Activated naive CD4-positive, alpha-beta T cell treated with anti-CD3 and anti-CD28 coated beads for 36 hours (primary cell): ENCODE measurements at places on chromosomes 2 and 18. TPM values are rescaled to one million over a fixed set of nuclear protein-coding genes. Genes with fewer than 3 reads are reported as not detected.

GRCh38 chr2:2701813-2702212 lies 370.7 kb upstream of the MYT1L start:
- no peak for DNase-seq

DNA sequence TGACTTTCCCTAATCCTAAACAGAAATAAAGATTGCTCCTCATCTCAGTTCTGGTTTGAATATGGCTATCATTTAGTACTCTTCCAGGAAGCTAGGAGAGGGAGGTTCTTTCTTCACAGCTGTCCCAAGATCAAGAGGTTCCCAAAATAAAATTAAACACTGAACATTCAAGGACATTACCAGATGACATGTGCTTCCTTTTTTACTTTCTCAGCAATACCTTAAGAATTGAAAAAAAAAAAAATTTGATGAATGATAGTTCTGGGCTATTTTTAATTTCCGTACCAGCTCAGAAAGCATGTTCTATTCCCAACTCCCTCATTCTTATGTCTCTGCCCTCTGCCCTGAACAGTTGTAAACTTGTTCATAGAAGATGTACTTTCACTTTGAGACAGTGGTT lies 61.7 kb upstream of the MYL1 start:
- DNase-seq, result no peak

DNA sequence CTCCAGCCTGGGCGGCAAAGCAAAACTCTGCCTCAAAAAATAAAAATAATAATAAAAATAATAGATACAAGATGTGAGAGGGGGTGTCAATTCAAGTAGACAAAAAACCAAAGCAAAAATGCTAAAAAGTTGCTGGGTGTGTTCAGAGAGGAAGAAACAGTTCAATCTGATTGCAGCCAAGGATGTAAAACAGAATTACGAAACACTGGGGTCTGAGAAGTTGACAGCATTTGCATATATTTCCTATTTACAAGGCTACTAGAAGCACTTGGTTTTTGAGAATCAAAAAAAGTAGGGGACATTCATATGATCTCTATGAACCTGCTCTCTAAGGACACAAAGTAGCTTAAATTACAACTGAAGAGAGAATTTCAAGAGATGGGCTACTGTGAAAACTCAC lies 7.6 kb downstream of the TRIP12 start:
- DNase-seq, result no peak

DNA sequence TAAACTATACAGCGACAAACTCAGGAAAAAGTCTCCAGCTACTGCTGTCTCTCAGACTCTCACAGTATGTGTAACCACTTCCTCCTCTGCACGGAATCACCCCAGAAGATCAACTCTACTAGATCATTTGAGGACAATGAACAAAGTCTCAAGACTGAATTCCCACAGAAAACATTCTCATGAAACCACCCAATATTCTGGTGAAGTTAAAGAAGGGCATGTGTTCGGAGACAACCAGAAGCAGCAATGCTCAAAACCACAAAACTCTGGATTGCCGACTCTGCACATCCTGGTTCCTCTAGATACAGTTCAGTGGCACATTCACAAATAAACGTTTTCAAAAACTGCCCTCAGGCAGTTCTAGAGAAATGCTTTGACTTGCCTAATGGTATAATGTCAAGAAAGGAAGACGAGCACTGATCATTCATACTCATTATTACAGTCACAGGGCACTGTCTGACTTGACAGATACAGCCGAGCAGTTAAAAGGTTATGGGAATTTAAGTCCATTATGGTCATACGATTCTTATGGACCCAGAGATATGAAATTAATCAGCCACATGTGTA lies 91.9 kb upstream of the STK17B start:
- DNase-seq, result peak; percentile 61

- DNase-seq, result no peak
Measured at GRCh38 chr2:60512641-60513040, 40.8 kb downstream of the BCL11A start.

GRCh38 chr2:20737505-20737904 lies 70.6 kb downstream of the GDF7 start:
- DNase-seq, result no peak

GRCh38 chr2:178909507-178909906 lies 102.3 kb upstream of the TTN start:
- DNase-seq, result no peak

DNA sequence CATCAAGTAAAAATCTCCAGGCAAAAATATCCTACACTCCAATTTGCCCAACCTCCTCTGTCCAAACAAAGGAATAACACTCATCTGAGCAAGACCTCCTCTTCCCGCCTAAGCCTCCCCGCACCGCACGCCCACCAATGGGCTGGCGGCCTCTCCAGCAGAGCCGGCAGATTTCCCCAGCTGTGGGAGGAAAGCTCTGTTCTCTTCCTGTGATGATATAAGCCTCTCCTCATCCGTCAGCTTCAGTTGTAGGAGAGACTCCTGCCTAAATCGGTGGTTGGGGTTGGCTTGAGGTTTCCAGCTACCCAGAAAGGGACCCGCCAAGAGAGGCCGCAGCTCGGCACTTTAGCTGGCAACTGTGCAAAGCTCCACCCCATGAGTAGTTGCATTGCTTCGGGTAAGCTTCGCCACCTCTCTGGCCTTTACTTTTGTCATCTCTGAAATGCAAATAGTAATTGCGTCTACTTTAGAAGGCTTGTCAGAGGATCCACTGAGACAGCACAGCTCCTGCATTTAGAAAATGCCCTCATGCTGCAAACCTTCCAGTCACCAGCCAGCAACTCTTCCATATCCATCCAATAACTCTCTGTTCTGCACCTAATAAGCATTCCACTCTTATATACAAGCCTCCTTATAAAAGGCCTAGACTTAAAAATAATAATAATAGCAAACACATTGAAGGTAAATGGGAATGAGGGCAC lies 146.4 kb downstream of the MYT1L start:
- no peak for DNase-seq

DNA sequence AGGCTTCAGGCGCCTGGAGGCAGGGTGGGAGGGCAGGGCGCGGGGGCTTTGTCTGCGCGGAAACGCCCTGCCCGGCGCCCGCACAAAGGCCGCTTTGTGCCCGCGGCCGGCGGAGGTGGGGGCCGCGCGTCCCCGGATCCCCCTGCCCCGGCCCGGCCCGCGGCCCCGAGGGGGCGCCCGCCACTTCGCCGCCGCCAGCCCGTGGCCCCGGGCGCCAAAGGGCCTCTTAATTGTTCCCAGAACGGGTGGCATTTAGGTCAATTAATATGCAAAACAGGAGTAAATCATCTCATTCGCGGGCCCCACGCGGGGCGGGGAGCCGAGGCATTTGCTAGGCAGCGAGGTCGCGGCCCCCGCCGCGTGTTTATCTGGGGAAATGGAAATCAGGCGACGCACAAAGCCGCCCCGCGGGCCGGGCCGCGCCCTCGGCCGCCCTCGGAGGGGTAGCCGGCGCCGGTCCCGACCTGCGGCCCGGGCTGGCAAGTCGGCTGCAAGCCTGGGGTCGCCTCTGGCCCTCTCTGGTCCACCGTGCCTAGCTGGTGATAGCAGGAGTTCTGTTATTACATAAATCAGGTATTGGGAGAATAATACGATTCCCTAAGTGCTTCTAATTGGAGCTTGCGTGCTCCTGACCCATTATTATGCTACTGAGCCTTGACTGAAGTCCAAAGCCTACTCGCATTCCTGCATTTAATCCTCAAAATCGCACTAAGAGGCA lies 148.2 kb upstream of the GLI2 start:
- no peak for DNase-seq

GRCh38 chr2:31269087-31269486 lies 35.1 kb downstream of the EHD3 start:
- no peak for DNase-seq

DNA sequence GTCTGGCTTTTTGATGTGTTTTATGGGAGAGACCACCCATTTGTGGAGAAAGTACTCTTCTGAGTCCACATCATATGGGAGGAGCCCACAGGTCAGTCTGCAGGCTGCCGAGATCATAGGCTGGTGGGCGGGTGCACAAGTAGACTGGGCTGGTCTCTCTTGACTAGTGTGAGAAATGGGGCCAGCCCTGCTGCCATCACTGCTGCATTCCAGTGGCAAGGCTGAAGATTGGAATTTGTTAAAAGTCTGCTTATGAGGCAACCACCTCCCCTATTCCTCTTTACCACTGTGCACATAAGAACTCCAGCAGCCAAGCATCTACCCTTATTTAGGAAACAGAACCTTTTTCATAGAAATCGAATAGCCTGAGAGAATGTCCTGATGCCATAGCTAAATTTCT lies 200.7 kb downstream of the DIS3L2 start:
- no peak for DNase-seq

- no peak for DNase-seq
Measured at GRCh38 chr2:56934866-56935265, 751.1 kb downstream of the CCDC85A start.

- DNase-seq, result no peak
Measured at GRCh38 chr2:70095720-70096670, 8.7 kb downstream of the PCBP1 start.

- no peak for DNase-seq
Measured at GRCh38 chr2:204650611-204651010, 105.3 kb downstream of the PARD3B start.

DNA sequence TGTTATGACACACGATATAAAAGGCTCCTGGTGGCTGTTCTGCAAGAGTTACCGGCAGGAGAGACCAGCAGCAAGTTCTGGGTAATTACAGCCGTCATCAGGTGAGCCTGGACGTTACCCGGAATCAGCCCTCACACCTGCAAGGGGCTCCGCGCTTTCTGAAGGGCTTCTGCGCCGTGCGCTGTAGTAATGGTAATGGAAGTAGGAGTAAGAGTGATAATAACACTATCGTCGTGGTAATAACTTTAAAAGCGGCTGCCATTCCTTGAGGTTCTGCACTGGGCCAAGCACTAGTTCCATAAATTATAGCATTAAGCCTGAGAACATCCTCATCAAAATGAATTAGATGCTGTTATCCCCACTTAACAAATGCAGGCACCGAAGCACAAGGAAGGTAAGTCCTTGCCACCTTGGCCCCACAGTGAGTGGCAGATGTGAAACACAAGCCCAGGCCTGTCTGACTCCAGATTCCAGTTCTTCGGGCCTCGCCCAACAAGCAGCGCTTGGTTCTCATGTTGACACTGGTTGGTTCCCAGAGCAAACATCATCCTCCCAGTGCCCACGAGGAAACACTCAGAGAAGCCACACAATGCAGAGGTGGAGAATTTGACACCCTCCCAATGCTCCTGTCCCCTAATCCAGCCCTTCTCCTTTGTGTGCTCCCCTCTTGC lies 205.2 kb downstream of the EIPR1 start:
- DNase-seq, result no peak

GRCh38 chr2:222851956-222852617 lies 8.7 kb upstream of the ACSL3 start:
- DNase-seq, result no peak

DNA sequence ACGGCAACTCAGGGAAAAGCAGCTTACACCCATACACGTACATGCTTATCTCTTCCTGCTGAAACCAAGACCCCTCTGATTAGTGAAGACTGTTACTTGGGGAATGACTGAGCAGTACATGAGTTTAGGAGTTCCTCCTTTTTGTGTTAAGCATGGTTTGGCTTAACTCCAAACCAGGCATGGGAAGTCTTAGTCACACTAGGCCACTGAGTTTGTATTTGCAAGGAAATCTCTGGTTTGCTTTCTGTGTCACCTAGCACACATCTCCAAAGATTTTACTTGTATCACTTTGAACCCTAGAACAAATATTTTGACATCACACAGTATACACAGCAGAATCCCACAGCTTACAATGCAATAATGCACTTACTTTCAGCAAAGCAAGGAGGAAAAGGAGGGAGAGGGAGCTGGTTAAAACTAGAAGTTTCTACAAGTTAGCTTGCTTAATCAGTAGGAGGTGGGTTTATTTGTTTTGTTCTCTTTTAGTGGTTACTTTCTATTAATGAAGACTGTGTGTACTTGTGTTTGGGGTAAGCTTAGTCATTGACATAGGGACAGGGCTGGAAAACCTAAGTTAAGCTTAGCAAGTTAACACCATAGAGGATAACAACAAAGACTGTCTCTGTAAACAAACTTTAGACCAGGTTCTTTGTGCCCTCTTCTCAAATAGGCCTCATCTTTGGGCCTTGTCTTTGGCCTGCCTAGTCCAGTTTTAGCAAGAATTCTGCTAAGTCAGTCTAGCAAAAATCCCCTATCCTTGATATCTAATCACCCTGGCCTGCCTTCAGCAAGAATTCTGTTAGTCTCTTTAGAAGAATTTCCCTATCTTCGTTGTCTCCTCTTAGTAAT lies 219.4 kb downstream of the MREG start:
- peak; percentile 53 for DNase-seq

GRCh38 chr2:162065767-162066166 lies 8.2 kb downstream of the DPP4 start:
- no peak for DNase-seq

DNA sequence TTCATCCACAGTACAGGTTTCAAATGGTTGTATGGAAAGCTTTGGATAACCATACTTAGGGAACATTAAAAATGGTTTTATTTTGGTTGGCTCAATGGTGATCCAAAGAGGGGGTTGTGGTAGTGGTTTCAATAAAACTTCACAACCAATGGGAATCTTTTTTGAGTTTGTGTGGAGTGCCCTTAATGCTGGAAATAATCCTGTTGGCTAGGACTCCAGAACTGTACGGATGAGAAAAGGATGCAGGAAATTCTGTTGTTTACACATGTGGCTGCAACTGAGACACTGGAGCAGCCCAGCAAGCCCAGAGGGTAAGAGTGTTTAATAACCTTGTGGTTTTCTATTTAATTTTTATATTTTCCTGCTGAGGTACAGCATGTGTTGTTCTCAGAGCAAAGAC lies at the start of gene CCDC102B:
TSS of gene CCDC102B (plus strand) at position 210 of the 400 bp plus-strand sequence. CDS start 38,684 bp downstream, outside the sequence.
- no peak for DNase-seq

- DNase-seq, result peak; percentile 40
Measured at GRCh38 chr18:46054956-46055837, 16.9 kb downstream of the PSTPIP2 start.

DNA sequence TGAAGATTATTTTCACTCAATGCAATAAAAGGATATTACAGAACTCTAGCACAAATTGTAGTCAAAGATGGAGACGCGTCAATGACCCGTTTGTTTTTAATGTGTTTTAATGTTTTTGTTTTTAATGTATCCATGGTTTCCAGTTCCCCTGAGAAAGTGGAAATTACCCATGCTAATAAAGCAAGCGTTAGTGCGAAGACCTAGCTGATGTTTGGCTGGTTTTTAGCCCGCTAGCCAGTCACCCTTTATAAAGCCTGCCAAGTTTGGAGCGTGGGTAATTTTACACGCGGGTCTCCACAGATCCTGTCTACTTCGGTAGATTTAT lies 430 bp upstream of the CHMP1B start:
- DNase-seq, result no peak

- DNase-seq, result no peak
Measured at GRCh38 chr18:10400534-10401307, 53.7 kb upstream of the APCDD1 start.

Gene DSG2
- 0.45 TPM for total RNA-seq

Gene NT5DC4
- not detected for total RNA-seq

Gene CHMP1B
- total RNA-seq, result 23.2 TPM

Gene RNU2-63P
- 12.6 TPM for total RNA-seq

Gene SP3
- total RNA-seq, result 99.7 TPM

Gene MRPS5
- total RNA-seq, result 90.4 TPM

Gene XIRP2
- not detected for total RNA-seq

Gene COMMD1
- 26.9 TPM for total RNA-seq

Gene PREB
- 49.5 TPM for total RNA-seq

Gene LMAN1
- total RNA-seq, result 151 TPM

Gene TSPYL6
- not detected for total RNA-seq

Gene ITGB6
- total RNA-seq, result not detected
